Left kidney (tissue), 8 donors: ENCODE measurements at places on chromosomes 5 and 9. TPM values are rescaled to one million over a fixed set of nuclear protein-coding genes. Genes with fewer than 3 reads are reported as not detected.

DNA sequence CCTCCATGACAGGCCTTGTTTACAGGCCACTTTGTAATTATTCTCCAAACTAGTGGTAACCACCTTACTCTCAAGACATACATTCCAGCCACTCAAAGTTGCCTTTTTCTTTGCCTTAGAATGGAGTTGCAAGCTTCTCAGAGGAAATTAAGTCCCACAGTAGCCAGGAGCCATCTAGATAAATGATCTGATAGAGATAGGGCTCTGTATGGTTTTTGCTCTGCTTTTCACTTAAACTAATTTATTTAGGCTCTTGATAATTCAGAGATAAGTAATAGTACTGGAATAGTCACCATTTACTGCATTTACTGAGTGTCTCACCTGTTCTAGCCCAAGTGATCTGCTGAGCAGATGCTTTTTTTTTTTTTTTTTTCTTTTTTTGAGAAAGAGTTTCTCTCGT is 7.5 kb downstream of the LARP1 start:
- DNase-seq, result no peak

GRCh38 chr9:83981126-83981871 is 694 bp downstream of the RMI1 start:
- no peak for DNase-seq

GRCh38 chr5:149811453-149811852 is 81.3 kb downstream of the PPARGC1B start:
- DNase-seq, result no peak

DNA sequence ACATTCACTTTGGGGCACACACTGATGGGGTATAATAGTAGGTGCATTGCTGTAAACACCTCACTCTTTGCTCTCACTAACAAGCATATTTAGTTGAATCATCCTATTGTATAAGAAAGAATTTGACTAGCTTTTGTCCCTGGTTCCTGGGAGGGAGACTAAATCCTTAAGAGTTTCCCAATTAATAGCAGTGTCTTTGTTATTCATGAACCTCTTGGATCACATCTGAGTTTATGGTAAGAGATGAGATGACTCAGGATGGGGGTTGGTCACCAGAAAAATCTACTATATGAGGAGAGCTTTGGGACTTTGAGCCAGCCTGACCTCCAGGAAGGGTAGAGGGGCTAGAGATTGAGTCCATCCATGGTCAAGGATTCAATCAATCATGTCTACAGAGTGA is 56.8 kb downstream of the PUM3 start:
- DNase-seq, result no peak

GRCh38 chr5:39785410-39785809 is 360.6 kb upstream of the DAB2 start:
- DNase-seq, result no peak

Gene C5orf24
- polyA plus RNA-seq, result 119 TPM

DNA sequence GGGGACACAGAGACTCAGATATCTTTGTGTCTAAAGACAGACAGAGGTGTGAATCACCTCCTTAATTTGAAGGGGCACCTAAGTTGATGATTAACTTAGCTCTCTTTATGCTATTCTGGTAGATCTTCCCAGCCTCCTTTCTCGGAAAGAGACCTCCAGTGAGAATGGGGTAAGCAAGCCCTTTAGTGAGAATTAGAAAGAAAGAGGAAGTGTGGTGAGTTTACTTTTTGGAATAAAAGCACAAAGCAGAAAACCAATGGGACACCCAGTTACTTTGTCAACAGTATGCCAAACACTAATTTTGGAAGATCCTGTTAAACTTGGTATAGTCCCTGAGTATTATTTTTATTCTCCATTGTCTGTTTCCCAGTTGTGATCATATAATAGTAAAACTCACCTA is 302.8 kb upstream of the RASA1 start:
- DNase-seq, result no peak

Gene FGF10
- polyA plus RNA-seq, result 8.7 TPM

Gene JAK2
- 17.2 TPM for polyA plus RNA-seq

- DNase-seq, result no peak
Measured at GRCh38 chr9:113899205-113899604, 23.1 kb downstream of the ZNF618 start.

DNA sequence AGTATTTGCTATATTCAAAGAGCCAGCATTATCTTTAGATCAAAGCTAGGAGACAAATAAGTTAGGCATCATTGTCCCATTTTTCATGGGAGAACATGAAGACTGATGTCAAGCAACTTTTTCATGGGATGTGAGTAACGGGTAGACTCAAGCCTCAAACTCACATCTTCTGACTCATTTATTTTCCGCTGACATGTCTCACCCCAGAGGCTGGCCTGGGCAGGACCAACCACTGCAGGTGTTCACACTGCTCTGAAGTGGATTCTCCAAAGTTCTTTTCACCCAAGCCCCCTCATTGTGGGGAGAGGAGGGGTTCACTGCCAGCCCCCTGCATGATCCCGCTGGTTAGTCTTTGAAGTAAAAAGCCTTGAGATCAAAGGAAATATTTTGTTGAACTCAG is 34.9 kb upstream of the BASP1 start:
- no peak for DNase-seq

Gene SOX30
- 0.50 TPM for polyA plus RNA-seq

Gene PCDHGA4
- polyA plus RNA-seq, result 2.6 TPM

DNA sequence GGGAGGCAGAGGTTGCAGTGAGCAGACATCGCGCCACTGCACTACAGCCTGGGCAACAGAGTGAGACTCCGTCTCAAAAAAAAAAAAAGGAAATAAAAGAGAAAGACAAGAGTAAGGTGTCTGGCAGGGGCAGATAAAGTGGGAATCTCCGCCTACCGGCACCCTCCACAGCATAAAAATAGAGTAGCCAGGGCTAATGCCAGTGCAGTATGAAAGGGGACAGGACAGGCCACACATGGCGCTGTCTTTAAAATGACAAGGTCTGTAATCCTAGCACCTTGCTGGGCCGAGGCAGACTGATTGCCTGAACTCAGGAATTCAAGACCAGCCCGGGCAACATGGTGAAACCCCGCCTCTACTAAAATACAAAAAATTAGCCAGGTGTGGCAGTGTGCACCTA is 7.8 kb downstream of the BICD2 start:
- DNase-seq, result no peak
